Fibroblast of lung (primary cell): ENCODE measurements at places on chromosomes 2 and 18. TPM values are rescaled to one million over a fixed set of nuclear protein-coding genes. Genes with fewer than 3 reads are reported as not detected.

DNA sequence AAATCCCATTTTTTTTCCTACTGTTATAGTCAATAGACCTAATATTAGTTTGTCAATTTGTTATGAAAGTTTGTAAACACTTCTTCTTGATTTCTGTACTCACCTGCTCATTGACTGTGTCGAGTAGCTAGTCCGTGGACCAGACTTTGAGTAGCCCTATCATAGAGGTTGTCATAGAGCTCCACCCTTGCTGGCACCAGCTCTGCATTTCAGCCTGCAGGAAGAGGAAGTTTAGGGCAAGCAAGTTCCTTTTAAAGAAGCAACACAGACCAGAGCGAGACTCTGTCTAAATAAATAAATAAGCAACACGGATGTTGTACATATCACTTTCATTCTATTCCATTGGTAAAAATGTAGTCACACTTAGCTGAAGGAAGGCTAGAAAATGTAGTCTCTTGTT is 74.0 kb downstream of the MCFD2 start:
- H3K27me3 ChIP-seq, result no peaks in the 10 kb centered on the region
- no peak overlapping the region for H3K27ac ChIP-seq
- H3K36me3 ChIP-seq, result no peaks in the 10 kb centered on the region
- H3K4me1 ChIP-seq, result peaks cover 1% of the 10 kb centered on the region
- no peak overlapping the region for H3K4me3 ChIP-seq
- DNase-seq, result no peak

The ANKRD30BL gene
- not detected in 2 replicates for total RNA-seq

DNA sequence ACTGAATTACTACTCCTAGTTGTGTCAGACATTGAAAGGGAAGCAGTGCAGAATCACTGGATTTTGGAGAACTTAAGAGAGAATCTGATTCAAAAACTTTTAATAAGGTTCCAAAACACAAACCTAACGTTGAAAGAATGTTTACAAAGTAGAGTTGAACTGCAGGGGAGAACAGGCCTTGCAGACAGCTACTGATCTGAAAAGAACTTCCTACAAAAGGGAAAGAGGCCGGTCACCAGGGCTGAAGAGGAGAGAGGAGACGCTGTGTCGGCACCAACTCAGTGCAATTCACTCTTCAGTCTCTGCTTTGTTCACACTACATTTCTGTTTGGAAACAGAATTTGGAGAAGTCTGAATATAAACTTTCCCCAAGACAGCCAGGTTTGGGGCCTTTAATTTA is 124.0 kb downstream of the GAREM1 start:
- no peak overlapping the region for H3K27ac ChIP-seq
- no peaks in the 10 kb centered on the region for H3K36me3 ChIP-seq
- H3K4me3 ChIP-seq, result no peak overlapping the region
- DNase-seq, result peak; percentile 35
- no peaks in the 10 kb centered on the region for H3K27me3 ChIP-seq
- H3K4me1 ChIP-seq, result no peaks in the 10 kb centered on the region

DNA sequence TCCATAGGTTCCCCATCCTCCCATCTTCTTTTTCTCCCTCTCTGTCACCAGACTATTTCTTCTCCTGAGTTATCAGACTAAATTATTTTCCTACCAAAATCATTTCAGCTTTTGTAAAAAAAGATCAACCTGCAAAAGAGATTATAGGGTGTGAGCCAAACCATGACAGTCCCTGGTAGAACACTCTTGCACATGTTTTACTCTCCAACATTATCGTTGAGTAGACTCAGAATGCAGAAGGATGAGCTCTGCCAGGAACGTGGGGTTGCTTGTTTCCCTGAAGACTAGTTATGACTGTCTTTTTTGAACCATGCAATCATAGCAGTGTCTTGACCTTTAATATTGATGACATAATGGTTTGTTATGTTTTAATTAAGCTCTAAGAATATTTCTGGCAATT is 360.1 kb upstream of the VWC2L start:
- no peak overlapping the region for H3K27ac ChIP-seq
- H3K36me3 ChIP-seq, result no peaks in the 10 kb centered on the region
- H3K4me1 ChIP-seq, result no peaks in the 10 kb centered on the region
- no peak overlapping the region for H3K4me3 ChIP-seq
- no peak for DNase-seq
- H3K27me3 ChIP-seq, result no peaks in the 10 kb centered on the region

DNA sequence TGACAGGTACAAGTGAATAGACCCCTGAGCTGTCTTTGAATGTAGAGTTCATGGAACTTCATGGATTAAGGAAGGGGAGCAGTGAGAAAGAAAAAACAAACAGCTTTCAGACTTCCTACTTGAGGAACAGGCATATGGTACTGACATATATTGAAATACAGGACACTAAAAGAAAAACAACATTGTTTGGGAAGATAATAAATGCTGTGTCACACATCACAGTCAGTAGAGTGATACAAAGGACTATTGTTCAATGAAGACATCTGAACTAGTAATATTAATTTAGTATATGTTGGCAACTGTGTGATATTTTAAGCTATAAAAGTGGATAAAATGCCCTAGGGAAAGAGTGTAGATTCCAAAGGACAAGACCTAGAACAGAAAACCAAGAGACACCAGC is 3.3 kb downstream of the DSC2 start:
- H3K4me3 ChIP-seq, result no peak overlapping the region
- no peaks in the 10 kb centered on the region for H3K4me1 ChIP-seq
- H3K27me3 ChIP-seq, result no peaks in the 10 kb centered on the region
- H3K36me3 ChIP-seq, result no peaks in the 10 kb centered on the region
- no peak for DNase-seq

The CIB4 gene
- not detected in 2 replicates for total RNA-seq

DNA sequence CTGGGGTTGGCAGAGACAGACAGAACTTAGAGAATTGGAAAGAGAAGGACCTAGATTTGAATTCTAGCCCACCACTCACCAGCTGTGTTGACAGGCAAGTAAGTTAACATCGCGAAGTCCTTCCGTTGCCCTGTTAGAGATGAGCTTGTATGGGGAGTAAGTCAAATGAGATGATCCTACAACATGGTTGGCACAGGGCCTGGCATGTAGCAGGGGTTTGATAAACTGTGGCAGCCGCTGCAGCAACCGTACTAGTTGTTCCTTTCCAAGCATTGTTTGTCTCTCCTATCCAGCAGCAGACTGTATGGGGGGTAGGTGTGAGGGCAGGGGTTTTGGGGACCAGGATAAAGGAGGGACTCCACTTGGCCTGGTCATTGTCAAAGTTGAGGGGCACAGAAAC is 16.0 kb downstream of the TET3 start:
- no peak for DNase-seq
- no peaks in the 10 kb centered on the region for H3K36me3 ChIP-seq
- H3K27me3 ChIP-seq, result no peaks in the 10 kb centered on the region
- H3K27ac ChIP-seq, result no peak overlapping the region

GRCh38 chr2:3634596-3635121 is 23.3 kb upstream of the ALLC start:
- no peaks in the 10 kb centered on the region for H3K27me3 ChIP-seq
- H3K4me3 ChIP-seq, result no peak overlapping the region
- no peaks in the 10 kb centered on the region for H3K4me1 ChIP-seq
- no peak for DNase-seq
- H3K27ac ChIP-seq, result no peak overlapping the region
- no peaks in the 10 kb centered on the region for H3K36me3 ChIP-seq

DNA sequence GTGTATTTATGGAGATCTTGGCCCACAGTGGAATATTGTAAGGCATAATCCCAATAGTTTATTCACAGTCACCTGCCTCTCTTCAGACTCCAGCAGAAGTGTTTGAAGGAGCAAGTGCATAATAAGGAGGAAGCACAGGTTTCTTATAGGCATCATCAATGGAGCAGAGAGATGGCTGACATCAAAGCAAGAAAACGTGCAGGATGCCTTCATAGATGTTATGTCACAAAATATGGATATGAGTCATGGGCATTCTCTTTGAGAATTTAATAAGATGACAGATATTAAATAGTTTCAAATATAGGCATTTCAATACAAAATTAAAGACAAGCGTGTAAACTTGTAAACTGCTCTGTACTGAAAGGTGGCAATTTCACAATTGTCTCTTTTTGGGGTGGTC is 4.0 kb upstream of the RND3 start:
- H3K27ac ChIP-seq, result no peak overlapping the region
- peaks cover 11% of the 10 kb centered on the region for H3K4me1 ChIP-seq
- no peak for DNase-seq
- H3K36me3 ChIP-seq, result peaks cover 2% of the 10 kb centered on the region
- H3K4me3 ChIP-seq, result no peak overlapping the region

GRCh38 chr2:120605231-120605935 is 130.3 kb upstream of the GLI2 start:
- H3K27me3 ChIP-seq, result peaks cover 5% of the 10 kb centered on the region
- peak; percentile 34 for DNase-seq
- H3K4me3 ChIP-seq, result no peak overlapping the region
- no peaks in the 10 kb centered on the region for H3K36me3 ChIP-seq
- H3K27ac ChIP-seq, result no peak overlapping the region

DNA sequence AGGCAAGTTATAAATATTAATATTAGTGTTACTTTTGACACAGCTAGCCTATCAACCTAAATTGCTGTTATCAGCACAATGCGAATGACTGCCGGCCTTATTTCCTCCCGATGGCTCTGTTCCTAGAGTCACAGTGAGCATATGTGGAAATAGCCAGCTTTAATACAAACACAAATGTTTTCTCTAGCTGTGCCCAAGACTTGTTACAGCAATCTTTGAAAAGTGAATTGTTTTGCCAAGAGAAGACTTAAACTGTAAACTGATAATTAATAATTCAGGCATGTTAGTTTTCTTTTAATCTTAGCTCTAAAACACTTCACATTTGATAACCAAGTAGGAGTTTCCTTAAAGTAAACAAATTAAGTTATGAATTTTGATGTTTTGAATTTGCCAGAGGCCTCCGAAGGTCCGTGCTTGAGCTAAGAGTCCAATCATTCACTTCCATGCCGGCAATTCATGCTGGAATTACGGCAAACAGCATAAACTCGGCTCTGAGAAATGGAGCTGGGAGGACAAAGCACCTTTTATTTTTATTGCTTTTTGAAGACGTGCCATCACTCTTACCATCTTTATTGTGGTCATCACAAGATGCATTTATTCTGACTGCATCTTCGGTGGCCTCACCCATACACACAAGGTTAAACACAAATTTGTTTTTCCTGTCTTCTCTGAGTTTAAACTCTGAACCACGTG is 184.5 kb upstream of the CWC22 start:
- H3K36me3 ChIP-seq, result no peaks in the 10 kb centered on the region
- H3K27ac ChIP-seq, result no peak overlapping the region
- no peaks in the 10 kb centered on the region for H3K4me1 ChIP-seq
- peak overlapping the region; percentile 17 for H3K4me3 ChIP-seq

The PRKAG3 gene
- 0.26 and 0.33 TPM in 2 replicates for total RNA-seq

DNA sequence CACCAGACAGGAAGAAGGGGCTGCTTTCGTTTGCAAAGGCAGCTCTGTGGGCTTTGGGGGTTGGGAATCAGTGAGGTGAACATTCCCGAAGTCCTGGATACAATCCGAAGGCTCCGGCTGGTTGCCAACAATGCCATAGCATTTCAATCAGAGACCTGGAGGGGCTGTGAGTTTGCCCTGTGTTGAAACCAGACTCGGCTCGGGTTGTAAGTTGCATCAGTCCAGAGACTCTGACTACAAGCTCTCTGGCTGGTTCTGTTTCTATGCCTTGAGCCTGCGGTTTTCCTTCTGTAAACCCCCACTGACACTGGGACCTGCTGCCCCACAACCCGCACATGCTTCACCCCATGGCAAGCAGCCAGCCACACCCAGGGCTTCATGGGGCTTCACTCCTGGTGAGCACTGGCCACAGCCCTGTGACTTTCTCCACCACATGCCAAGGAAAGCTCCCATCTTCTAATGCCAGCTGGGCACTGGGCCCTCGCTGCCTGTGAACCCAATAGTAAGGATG is 85.7 kb upstream of the ODC1 start:
- H3K36me3 ChIP-seq, result no peaks in the 10 kb centered on the region
- H3K27ac ChIP-seq, result no peak overlapping the region
- peak; percentile 76 for DNase-seq
- H3K27me3 ChIP-seq, result no peaks in the 10 kb centered on the region
- no peaks in the 10 kb centered on the region for H3K4me1 ChIP-seq

The SLC40A1 gene
- 91.9 and 97.4 TPM in 2 replicates for total RNA-seq

The FLACC1 gene
- total RNA-seq, result 1.0 and 1.3 TPM in 2 replicates

- H3K27ac ChIP-seq, result no peak overlapping the region
- no peak overlapping the region for H3K4me3 ChIP-seq
- peak; percentile 63 for DNase-seq
These were observed 6.5 kb downstream of the SPR start for GRCh38 chr2:72893594-72894319.

The TUBB8B gene
- not detected in 2 replicates for total RNA-seq

The TACR1 gene
- total RNA-seq, result 0.17 TPM in 1 of 2 replicates, not detected in the other

The PPM1B gene
- 24.1 and 34.5 TPM in 2 replicates for total RNA-seq

GRCh38 chr18:76450452-76451395 is 44.3 kb downstream of the ZNF516 start:
- peak overlapping the region; percentile 94 for H3K27ac ChIP-seq
- peaks cover 23% of the 10 kb centered on the region for H3K4me1 ChIP-seq

DNA sequence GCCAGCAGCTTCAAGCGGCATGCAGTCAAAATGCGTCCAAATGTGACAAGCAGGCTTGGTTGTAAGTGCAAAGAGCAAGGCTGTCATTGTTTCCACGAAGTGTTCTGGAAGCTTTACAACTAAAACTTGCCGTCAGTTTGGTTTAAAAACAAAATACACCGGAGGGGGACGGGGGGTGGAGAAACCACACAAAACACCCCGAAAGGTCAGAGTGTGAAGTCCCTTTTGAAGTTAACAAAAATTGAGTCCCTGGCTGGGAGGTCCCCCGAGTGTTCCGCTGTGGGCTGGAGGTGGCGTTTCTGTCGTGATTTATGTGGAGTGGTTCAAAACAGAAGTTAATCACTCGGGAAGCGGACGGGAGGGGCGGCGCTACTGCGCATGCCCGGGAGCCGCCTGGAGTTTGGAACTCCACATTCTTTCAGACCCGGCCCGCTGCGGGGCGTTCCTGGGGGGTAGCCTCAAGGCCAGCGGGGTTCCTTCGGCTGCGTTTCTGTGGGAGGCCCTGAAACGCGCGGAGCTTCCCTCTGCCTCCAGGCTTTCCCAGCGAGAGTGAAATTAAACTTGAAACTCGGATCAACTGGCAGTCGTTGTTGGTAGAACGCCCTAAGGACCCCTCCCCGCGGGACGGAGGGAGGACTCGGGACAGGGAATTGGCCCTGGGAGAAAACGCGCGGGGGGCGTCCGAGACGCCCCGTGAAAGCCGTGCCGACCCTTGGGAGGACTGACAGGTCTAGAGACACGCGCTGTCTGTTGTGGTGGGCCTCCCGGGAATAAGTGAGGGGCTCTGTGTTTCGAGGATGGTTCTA is 1.4 kb downstream of the TGIF1 start:
- H3K36me3 ChIP-seq, result peaks cover 3% of the 10 kb centered on the region
- H3K27me3 ChIP-seq, result no peaks in the 10 kb centered on the region
- peak overlapping the region; percentile 97 for H3K27ac ChIP-seq
- peak; percentile 95 for DNase-seq

The SIX3 gene
- not detected in 2 replicates for total RNA-seq

The MAP3K19 gene
- total RNA-seq, result not detected in 2 replicates

DNA sequence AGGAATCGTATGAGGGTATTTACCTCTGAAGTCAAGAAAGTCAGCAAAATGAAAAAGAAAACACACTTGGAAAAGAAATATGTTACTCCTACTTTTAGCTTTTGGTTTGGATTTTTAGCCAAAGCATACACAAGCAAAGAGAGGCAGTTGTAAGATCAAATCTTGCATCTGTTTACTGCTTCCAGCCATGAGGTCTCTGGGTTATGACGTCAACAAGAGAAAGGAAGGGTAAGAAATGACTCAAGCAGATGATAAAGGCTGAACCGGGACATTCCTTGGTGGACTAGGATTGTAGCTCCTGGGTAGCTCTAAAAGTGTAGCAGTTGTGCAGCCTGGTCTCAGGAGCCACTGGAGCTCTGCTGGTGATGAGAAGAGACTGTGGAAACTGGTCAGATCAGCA is 16.8 kb downstream of the CTNNA2 start:
- no peak overlapping the region for H3K4me3 ChIP-seq
- no peaks in the 10 kb centered on the region for H3K4me1 ChIP-seq
- no peaks in the 10 kb centered on the region for H3K36me3 ChIP-seq
- no peaks in the 10 kb centered on the region for H3K27me3 ChIP-seq
- DNase-seq, result no peak
